ENCODE measurements at places on chromosomes 3 and 15. TPM values are rescaled to one million over a fixed set of nuclear protein-coding genes. Genes with fewer than 3 reads are reported as not detected.
A peak's percentile ranks its signal among the peaks of the same experiment; 100 is the strongest.

DNA sequence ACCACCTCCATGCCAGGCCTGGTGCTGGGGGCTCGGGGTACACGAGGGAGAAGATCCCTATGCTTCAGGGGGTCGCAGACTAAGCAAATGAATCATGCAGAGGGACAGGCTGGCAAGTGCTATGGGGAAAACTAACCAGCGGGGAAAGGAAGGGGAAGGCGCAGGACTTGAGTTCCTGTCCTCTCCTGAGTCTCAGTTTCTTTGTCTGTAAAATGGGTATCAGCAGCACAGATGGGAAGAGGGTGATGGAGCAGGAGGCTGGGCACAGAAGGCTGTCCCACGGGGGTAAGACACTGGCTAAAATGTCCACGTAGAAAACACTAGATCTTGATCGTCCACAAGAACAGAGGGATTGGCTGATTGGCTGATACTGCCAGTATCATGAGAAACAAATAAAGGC lies 39.8 kb downstream of the RGMA start:
- DNase-seq, result no peak

Gene SYNPR
- total RNA-seq, result not detected

DNA sequence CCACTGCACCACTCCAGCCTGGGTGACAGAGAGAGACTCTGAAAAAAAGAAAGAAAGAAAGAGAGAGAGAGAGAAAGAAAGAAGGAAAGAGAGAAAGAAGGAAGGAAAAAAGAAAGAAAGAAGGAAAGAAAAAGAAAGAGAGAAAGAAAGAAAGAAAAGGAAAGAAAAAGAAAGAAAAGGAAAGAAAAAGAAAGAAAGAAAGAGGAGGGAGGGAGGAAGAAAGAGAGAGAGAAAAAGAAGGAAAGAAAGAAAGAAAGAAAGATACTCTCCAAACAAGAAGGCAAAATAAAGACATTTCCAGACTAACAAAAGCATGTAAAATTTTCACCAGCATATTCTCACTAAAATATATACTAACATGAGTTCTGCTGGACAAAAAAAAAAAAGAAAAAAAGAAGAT lies 228.7 kb downstream of the DPH6 start:
- no peak for DNase-seq

Gene DUOXA2
- total RNA-seq, result not detected

DNA sequence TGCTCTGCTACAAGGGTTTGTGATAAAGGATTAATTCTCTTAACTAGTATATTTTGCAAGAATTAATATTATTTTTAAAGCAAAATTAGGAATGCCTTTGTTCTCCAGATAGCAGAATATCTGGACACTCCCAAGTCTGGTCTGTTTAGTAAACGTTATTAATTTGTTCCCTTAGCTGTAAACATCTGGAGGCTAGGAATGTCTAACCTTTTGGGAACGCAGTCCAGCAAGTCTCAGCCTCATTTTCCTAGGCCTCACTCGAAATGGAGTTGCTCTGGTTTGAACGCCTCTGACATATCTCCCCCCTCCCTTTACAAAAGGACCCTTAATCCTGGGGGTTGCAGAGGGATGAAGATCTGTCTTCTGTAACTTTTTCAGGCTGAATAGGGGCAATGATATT lies 59.3 kb upstream of the WNT7A start:
- no peak for DNase-seq

Gene PPP1R14D
- not detected for total RNA-seq

Gene CEP152
- total RNA-seq, result 26.8 TPM

DNA sequence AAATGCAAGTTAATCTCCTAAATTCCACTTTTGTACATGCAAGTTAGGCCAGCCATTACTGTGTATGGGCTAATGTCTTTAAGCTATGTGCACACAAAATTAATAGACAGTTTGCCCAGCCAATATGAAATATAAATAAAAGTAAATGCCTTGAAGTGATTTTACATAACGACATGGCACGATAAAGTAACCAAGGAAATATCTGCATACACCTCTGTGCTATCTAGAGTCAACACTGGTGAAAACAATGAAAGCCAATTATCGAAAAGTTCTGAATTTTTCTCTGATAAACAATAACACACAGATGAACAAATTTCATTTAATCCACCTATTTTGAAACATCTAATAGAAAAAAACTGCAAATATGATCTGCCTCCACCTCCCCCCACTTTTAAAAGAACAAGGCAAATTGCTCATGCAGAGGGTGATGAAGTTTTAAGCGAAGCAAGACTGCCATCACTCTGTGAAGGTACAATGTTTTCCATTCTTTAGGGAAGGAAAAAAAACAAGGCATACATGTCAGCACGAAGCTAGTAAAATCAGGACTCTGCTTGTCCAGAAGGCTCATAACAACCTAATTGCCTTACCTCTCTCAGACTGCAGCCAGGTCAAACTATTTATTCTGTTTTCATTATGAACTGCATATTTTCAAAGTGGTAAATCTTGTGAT lies 317.7 kb downstream of the MECOM start:
- no peak for DNase-seq

GRCh38 chr15:70170096-70170699 lies 72.5 kb upstream of the TLE3 start:
- DNase-seq, result no peak

- DNase-seq, result no peak
Measured at GRCh38 chr3:185717627-185718402, 107.0 kb downstream of the IGF2BP2 start.

GRCh38 chr15:68488290-68488689 lies 56.3 kb upstream of the ITGA11 start:
- no peak for DNase-seq

- peak; percentile 8 for DNase-seq
Measured at GRCh38 chr3:69869643-69870042, 129.9 kb upstream of the SAMMSON start.

- peak; percentile 75 for DNase-seq
Measured at GRCh38 chr15:48582452-48583247, 62.9 kb downstream of the FBN1 start.
